Esophagus muscularis mucosa (tissue), 4 donors: ENCODE measurements at places on chromosomes 3 and 15.

GRCh38 chr3:174613173-174613572, 246.0 kb upstream of the NAALADL2 start:
- DNase-seq = no peak

DNA sequence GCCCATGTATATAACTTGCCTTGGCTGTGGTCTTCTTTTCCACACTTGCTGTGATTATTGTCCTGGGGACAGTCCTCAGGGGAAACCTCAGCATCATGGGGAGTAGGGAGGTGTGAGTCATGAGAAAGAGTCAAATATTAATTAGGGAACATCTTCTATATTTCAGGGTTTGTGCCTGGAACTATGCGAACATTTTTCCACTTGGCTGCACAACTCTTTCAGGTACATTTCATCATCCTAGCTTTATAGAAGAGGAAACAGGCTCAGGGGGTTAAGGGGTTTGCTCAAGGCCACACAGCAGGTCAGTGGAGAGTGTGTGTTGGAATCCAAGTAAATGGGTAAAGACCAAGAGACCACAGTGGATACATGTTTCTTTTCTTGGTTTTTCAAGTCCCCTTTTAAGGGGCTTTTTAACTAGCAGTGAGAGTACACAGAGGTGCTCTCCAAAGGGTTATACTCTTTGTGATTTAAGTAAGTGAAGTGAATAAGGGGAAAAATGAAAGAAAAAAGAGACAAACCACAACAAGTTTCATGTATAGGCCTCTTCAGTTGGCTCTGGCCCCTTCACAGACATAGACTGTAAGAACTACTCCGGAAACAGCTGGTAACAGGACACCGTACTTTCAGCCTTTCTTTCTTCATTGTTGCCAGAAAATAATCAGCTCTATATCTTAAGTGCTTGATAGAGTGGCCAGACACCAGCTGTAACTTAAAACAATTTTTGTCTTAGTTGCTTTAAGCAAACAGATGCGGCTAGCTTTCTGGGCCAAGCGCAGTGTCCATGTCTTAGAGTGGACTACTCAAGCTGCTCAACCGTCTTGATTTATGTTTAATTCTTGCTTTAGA, 64.6 kb downstream of the EEFSEC start:
- no peak for DNase-seq

GRCh38 chr15:89378296-89379151, 43.9 kb upstream of the POLG start:
- DNase-seq = no peak

GRCh38 chr15:99909592-99910295, 176.5 kb upstream of the LYSMD4 start:
- DNase-seq = peak; percentile 62

GRCh38 chr3:135487261-135487660, 478.3 kb upstream of the PPP2R3A start:
- no peak for DNase-seq

DNA sequence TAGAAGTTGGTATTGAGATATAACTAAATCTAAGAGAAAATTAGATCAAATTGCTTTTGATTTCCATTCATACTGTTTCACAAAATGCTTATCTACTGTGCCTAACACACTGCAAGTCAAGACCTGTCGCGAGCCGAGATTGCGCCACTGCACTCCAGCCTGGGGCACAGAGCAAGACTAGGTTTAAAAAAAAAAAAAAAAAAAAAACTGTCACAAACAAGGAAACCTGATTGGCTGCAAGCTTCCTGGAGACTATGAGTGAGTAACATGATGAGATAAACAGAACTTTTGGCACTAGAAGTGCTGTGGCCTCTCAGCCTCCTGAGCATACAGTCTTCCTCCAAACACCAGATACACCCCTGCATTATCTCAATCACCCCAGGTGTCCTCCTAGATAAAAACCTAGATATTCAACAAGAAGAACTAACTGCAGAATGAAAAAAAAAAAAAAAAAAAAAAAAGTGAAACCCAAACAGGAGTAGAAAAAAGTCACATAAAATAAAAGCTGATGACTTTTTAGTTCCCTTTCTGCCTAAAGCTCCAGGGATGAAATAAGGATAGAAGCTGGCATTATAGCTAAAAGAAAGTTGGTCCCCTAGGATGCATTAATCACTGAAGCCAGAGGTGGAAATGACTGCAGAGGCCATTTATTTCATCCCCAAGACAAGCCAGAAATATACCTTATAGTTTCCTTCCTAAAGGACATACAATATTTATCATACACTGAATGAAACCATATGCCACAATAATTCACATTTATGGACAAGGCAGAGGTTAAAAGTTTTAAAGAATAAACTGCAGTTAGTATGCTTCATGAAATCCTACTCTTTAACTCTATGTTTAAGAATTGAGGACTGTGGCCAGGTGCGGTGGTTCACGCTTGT, 82.4 kb downstream of the P3H2 start:
- DNase-seq = no peak

DNA sequence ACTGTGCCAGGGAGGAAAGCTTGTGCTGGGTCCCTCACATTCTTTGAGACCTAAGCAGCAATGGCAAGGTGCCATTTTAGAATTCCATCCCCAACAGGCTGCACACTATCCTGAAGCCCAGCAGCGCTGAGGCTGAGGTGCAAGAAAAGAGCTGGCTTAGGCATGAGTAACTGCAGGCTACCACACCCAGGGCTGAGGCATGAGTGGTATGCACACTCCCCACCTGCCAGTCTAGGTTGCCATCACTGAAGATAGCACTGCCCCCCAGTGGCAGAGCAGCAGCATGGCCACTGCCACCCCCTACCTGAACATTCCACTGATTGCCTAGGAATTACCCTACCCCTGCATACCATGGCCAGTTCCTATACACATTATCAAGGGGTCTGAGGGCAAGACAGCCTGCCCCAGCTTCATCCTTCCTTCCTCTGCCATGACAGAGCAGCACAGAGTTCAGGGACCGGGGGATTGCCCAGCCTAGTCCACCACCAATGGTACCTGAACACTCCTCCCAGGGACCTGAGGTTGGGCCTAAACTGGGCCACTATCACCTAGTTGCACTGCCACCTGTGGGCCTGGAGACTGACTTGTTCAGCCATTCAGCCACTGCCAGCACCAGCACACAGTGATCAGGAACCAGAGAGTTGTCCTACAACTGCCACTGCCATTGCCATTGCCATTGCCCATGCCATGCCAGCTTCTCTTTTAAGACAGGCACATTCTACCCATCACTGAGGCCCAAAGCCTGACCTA, 129.8 kb downstream of the SATB1 start:
- no peak for DNase-seq

GRCh38 chr3:158711886-158712285, 20.4 kb downstream of the RARRES1 start:
- DNase-seq = no peak

DNA sequence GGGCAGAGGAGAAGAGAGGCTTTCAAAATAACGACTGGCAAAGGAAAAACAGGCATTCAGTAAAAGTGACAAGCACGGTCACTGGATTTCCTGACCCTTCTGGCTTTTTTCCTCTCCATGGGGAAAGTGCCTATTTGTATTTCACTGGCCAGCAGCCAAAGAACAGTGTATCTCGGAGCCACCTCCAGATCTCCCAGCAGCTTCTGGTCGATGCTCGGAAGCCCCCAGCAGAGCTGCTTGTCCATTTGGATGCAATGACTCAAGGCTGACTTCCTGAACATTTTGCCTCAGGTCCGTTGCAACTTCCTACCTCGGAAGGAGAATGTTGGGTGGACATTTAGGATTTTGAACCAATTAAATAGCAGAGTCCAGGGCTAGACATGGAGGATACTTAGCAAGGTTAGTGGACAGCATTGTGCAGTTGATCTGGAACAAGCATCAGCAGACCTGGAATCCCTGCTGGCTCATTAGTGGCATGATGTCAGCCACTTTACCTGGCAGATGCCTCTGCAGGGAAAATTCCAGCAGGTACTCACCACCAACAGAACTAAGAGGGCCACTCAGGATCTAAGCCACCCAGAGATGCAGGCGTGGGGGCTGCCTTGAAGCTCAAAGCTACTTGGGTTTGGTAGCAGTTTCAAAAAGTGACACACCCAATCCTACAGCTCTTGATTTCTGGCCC, 1.1 kb downstream of the FAM107A start:
- DNase-seq = no peak

DNA sequence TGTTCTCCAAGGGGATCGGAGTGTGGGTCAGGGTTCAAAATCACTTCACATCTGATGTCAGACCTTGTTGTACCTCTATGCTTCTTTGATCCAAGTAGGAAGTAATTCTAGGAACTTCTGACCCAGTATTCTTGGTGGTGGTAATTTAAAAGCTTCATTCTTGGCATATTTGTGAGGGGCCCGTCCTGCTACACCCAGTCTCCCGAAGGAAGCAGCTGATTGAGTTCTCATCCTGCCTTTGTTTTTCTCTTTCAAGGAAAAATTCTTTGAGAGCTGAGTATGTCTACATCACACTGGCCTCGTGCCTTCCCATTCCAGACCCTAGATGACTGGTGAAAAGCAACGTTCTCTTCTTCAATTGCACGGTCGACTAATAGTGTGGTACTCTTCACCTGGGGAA, 234.4 kb upstream of the TPRG1 start:
- no peak for DNase-seq

DNA sequence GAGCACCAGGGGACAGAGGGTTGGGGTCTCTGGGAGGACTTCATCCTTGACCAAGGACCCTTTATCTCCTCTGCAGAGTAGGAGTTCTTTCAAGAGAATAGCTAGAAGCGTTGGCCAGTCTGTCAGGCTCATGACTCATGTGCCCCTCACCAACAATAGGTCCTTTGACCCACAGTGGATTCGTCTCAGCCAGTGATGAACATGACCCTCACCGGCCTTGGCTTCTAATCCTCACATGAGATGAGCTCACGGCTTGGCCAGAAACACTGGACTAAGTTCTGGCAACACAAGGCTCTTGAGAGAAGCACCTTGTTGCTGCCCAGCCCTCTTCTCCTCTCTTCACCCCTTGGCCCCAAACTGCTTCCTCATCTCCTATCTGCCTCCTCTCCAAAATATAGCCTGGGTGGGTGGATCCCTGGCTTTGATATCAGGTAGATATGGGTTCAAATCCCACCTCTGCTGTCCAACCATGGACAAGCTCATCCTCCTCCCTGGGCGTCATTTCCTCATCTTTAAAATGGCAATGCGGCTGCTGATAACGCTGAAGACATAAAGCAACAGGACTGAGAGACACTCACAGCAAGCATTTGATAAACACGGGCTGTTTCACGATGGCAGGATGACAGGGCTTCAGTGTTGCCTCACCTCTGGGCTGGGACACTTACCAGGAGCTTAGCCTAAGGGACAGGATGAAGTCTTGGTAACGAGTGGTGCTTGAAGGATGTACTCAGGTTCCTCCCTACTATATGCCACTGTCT, 446.7 kb upstream of the PROK2 start:
- no peak for DNase-seq

DNA sequence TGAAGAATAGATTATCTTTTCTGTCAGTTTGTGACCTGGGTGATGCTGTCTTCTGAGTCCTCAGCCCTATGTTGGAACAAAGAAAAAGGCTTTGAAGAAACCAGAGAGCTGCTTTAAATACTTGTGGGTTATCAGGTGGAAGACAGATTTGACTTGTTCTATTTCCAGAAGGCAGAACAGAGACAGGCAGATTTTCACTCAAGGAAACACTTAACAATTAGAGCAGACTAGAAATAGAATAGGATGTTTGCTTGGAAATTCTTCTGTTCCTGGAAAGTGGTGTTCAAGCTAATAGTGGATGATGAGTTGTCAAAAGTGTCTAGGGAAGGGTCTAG, 219.4 kb downstream of the UBE2E2 start:
- no peak for DNase-seq

- DNase-seq = peak; percentile 21
Measured at GRCh38 chr15:72141171-72142084, 23.2 kb downstream of the SENP8 start.

GRCh38 chr3:43526956-43527355, 94.9 kb downstream of the ANO10 start:
- DNase-seq = no peak

- no peak for DNase-seq
Measured at GRCh38 chr3:189833996-189834395, 202.8 kb downstream of the TP63 start.

DNA sequence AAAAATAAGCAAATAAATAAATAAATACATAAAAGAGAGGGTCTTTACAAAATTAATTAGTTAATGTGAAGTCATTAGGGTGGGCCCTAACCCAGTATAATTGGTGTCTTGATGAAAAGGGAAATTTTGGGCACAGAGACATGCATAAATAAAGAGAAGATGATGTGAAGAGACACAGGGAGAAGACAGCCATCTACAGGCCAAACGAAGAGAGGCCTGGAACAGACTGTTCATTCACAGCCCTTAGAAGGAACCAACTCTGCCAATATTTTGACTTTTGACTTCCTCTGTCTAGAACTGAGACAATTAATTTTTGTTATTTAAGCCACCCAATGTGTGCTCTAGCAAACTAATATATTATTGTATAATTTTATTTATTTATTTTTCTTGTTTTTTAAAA, 29.6 kb upstream of the SELENOK start:
- DNase-seq = no peak

GRCh38 chr15:33304924-33305323, 5.8 kb upstream of the RYR3 start:
- no peak for DNase-seq

DNA sequence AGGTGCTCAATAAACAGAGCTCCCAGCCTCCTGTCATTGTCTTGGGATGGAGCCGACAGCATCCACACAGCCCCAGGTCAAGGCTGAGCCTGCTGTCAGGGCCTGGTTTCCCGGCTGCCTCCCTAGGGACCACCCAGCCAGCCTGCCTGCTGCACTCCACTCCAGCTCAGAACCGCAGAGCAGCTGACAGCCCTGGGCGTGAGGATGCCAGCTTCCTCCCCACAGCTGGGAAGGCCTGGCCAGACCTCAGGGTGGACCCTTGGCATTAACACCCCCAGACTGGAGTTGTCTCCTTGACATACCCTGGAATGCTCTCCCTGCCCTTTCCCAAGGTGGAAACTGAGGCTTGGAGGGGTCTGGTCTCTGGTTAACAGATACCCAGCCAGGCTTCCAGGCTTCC, 112.0 kb downstream of the WNT7A start:
- no peak for DNase-seq

- DNase-seq = no peak
Measured at GRCh38 chr15:76996526-76997401, 1.8 kb downstream of the PSTPIP1 start.

DNA sequence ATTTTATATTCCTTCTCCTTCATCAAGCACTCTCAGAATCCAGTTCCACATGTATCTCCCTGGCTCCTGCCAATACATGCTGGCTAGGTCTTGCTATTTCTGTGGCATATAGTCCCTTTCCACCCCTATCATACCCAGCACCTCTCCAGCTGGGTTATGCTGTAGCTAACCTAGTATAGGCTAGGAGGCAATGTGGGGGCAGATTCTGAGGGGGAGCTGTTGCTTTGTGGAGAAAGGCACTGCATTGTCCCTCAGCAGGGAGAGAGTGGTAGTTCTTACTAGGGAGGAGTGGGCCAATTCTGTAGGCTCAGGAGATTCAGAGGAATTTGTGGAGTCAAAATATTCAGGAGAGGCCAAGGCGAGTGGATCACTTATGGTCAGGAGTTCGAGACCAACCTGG, 39.4 kb upstream of the UBL7 start:
- DNase-seq = no peak

- DNase-seq = no peak
Measured at GRCh38 chr3:63849175-63849574, 14.4 kb downstream of the THOC7 start.
